Stimulated activated naive CD8-positive, alpha-beta T cell treated with anti-CD3 and anti-CD28 coated beads, Interleukin-15, amount 100 ng/mL, for 72 hours (primary cell): ENCODE measurements at places on chromosomes 16 and 17.

GRCh38 chr17:867896-868489 is 85.8 kb downstream of the MRM3 start:
- DNase-seq: no peak

- DNase-seq: no peak
Observed at GRCh38 chr17:45775148-45775547, 9.0 kb upstream of the CRHR1 start.

GRCh38 chr17:13154930-13155329 is 137.1 kb upstream of the ELAC2 start:
- no peak for DNase-seq

- DNase-seq: no peak
Observed at GRCh38 chr17:16459855-16460550, 32.0 kb downstream of the LRRC75A start.

- no peak for DNase-seq
Observed at GRCh38 chr16:2284797-2285576, 17.1 kb upstream of the RNPS1 start.

DNA sequence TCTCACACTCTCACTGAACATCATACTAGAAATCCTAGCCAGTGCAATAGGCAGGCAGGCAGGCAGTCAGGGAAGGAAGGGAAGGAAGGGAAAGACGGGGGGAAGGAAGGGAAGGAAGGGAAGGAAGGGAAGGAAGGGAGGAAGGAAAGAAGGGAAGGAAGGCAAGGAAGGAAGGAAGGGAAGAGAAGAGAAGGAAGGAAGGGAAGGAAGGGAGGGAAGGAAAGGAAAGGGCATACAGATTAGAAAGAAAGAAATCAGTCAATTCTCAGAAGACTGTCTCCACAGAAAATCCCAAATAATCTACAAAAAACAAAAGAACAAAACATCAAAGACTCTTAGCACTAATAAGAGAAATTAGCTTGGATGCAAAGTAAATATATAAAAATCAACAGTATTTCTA is 93.9 kb downstream of the CPPED1 start:
- DNase-seq: no peak

GRCh38 chr17:15090533-15090932 is 174.6 kb downstream of the PMP22 start:
- DNase-seq: no peak

DNA sequence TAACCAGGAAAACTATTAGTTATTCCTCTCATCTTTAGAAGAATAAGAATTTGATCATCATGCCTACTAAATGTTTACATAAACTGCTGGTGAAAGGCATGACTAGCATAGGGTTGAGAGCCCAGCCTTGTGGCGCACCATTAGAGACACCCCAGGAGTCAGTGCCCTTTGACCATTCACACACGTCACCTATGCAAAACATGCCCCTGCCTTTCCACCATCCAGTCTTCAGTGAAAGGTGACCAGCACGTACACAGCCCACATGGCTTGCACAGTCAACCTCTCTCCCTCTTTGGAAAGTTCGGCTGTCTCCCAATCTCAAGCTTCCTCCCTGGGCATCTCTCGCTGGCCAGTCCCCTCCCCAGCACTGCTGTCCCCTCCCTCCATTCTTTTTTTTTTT is 150.3 kb downstream of the ENGASE start:
- no peak for DNase-seq

DNA sequence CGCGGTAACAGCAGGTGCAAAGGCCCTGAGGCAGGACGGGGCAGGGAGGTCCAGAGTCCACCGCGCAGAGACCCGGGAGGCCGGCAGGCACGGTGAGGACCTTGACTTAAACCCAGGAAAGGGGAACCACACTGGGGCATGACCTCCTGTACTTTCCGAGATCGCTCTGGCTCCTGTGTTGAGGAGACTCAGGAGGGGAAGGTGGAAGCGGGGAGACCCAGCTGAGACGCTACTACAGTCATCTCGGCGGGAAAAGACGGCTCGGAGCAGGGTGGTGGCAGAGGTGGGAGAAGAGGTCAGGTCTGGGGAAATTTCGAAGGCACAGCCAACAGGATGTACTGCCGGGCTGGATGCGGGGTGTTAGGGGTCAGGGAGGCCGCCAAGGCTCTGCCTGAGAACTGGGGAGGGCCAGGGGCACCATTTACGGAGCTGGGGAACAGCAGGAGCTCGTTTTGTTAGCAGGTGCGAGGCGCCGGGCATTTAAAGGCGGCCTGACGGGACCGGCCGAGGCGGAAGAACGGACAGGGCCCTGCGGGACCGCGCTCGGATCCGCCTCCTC is 22.3 kb downstream of the NPTX1 start:
- DNase-seq: no peak

GRCh38 chr17:29722411-29723198 is 99.9 kb upstream of the CORO6 start:
- no peak for DNase-seq

DNA sequence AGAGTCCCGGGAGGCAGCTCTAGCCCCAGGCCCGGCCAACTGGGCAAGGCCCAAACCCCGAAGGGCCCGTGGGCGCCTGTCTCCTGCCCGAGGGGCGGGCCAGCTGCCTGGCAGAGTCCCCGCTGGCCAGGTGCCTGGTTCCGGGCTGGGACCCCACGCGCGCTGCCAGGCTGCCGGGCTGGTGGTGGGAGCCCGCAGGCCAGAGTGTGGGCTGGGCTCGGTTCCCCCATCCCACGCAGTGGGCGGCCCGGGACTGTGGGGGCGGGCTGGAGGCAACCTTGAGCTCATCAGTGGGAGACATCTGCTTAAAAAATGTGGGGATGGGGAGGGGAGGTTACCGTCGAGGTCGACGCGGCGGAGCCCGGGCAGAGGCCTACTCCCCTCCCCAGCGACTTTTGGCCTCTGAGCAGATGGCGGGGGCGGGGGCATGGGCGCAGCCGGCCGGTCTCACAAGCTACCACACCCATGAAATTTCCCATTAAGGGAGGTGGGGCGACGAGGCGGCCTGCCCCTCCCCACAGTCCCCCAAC is 176.4 kb upstream of the GSE1 start:
- no peak for DNase-seq

- peak; percentile 92 for DNase-seq
Observed at GRCh38 chr17:7887482-7888183, 956 bp upstream of the CHD3 start.

DNA sequence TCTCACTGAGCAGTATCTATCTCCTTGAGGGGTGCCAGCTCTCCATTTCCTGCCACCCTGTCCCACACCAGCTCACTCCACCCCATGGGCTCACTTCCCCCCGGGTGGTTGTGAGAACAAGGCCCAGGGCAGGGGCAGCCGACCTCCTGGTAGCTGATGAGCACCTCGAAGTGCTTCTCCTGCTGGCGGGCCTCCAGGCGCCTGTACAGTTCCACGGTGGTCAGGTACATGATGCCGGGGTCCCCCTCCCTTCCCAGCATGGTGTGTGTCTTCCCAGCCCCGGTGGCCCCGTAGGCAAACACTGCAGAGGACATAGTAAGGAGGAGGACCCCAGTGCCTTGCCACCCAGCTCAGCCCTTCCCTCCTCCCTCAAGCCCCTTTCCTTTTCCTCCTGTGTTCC is 12.5 kb downstream of the KIF18B start:
- no peak for DNase-seq

DNA sequence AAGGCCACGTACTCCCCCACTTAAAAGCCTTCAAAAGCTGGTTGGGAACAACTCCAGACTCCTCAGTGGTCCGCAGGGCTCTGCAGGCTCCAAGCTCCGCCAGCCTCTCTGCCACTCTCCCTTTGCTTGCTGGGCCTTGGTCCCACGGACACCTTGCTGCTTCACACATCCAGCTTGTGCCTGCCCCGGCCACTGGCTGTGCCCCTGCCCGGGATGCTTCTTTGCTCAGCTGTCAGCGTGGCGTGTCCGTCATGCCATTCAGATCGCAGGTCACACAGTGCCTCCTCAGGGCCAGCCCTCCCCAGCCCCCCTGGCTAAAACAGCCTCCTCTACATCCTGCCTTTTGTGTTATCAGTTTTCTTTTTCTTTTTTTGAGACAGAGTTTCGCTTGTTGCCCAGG is 11.8 kb downstream of the ASPHD1 start:
- no peak for DNase-seq

GRCh38 chr17:17928398-17929287 is 43.6 kb downstream of the TOM1L2 start:
- DNase-seq: no peak

DNA sequence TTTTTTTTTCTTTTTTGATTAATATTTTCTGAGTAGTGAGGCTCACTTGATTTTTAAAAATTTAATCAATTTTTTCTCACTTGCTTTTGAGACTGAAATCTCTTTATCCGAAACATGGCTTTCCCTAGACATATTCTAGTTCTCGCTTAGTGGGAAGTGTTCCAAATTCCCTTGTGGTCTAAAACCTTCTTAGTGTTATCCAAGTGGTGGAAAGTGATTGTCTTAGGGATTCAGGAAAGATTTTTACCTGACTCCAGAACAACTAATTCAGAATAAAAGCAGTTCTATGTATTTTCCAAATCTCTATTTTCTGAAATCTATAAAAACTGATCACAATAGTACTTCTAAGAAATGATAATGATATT is 178.8 kb downstream of the MAP2K6 start:
- DNase-seq: no peak

- no peak for DNase-seq
Observed at GRCh38 chr17:57662041-57662440, 83.1 kb downstream of the CCDC182 start.
